NCI-H2081 treated with DMSO at 0.1 percent for 48 hours (cell line): ENCODE measurements at places on chromosomes 6 and 20.

DNA sequence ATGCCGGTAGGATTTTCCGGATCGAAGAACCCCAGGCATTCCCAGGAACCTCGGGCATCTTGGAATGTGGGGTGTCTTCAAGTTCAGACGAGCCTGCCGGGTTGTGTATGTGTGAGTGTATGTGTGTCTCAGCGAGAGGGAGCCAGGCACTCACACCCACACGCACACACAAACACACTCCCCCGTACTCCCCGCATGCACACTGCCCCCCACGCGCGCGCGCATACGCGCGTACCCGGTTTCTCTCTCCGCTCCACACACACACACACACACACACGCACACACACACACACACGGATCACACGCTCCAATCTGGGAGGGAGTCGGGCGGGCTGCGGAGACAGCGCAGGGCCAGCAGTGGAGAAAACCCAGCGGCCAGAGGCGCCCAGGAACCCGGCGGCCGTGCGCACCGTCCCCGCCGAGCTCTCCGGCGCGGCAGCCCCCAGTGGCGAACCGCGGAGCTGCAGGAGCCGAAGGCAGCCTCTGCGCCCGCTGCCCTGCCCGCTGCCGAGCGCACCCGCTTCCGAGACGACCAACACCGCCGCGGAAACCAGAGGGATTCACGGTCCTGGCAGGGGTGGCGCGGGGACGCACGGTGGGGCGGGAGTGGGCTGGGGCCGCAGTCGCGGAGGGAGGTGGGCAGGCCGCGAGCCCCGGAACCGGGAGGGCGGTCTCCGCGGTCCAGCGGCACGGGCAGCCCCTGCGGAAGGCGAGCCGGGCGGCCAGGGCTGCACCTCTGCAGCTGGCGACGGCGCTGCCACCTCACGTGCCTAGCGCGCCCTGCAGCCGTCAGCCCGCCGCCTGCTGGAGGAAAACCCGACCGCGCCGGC, at the start of gene LRFN2:
LRFN2 (minus strand) TSS at position 125 of the 830 bp plus-strand sequence.
- peak; percentile 13 for DNase-seq

DNA sequence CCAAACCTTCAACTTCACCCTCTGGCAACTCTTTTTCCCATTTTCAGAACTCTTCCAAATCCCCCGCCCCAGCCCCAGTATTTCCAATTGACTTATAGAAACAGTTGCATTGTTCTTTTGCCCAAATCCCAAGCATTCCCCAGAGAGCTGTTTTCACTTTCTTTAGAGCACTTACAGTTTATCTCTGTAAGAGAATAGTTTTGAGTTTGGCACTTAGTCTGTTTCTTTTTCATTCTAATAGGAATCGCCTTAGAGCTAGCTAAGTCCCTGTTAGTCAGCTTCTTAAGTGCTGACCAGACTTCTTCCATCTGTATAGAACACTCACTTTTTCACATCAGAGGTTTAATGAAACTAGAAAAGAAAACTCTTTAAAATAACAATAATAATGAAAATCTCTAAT, 374.2 kb upstream of the FLRT3 start:
- DNase-seq = no peak

- no peak for DNase-seq
Measured at GRCh38 chr20:10854976-10855375, 181.2 kb upstream of the JAG1 start.

DNA sequence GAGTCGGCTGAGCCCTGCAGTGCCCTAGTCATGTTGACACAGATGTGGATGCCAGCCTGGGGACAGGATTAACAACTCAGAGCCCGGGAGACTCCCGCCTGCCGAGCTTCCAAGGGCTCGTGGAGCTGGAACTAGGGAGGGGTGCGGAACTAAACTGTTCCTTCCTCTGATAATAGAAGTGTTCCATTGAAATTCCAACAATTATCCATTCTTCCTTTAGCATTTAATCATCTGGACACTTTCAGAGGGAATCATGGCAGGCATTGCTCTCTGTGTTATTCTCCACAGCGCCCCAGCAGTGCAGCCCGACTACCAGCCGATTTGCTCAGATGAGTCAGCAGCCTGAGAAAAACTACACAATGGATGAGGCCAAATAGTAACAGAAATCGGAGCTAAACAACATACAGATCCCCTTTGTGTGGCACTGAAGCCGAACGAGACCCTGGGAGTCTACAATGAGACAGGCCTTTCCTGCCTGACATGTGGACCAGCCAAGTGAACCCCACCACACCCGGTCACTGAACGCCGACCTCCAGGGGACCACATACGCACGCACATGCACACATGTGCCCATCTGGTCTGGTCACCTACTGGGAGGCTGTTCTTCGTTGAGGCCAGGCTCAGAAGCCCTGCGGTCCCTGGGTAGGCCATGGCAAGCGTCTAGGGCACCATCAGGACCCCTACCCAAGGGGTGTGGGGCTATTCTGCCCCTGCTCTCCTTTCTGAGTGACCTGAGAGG, 238.4 kb upstream of the AFDN start:
- no peak for DNase-seq

DNA sequence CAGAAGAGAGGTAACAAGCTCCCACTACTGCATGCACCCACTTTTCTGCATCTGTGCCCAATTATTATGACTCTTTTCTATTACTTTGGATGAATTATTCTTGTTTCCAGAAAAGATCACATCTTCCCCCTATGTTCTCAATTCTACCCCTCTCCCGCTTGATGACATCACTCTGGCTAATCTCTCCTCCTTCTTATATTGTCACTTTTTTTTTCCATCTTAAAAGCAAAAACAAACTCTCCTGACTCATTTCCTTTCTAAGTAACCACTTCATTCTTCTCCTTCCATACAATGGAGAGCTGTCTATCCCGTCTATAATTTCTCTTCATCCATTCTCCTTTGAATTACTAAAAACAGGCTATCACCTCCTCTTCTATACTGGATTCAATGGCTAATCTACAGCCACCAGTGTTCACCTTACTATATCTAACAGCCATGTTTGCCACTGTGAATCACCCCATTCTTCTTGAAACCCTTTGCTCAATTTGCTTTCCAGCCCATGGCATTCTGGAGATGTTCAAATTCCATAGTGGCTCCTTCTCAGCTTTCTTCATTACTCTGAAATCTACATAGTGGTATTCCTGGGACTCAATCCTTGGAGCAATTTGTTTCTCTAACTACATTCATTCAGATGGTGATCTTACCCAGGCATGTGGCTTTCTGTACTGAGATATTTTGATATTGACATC, 378.4 kb downstream of the ARHGAP18 start:
- DNase-seq = no peak

- no peak for DNase-seq
Measured at GRCh38 chr6:76495909-76496308, 423.4 kb upstream of the IMPG1 start.

DNA sequence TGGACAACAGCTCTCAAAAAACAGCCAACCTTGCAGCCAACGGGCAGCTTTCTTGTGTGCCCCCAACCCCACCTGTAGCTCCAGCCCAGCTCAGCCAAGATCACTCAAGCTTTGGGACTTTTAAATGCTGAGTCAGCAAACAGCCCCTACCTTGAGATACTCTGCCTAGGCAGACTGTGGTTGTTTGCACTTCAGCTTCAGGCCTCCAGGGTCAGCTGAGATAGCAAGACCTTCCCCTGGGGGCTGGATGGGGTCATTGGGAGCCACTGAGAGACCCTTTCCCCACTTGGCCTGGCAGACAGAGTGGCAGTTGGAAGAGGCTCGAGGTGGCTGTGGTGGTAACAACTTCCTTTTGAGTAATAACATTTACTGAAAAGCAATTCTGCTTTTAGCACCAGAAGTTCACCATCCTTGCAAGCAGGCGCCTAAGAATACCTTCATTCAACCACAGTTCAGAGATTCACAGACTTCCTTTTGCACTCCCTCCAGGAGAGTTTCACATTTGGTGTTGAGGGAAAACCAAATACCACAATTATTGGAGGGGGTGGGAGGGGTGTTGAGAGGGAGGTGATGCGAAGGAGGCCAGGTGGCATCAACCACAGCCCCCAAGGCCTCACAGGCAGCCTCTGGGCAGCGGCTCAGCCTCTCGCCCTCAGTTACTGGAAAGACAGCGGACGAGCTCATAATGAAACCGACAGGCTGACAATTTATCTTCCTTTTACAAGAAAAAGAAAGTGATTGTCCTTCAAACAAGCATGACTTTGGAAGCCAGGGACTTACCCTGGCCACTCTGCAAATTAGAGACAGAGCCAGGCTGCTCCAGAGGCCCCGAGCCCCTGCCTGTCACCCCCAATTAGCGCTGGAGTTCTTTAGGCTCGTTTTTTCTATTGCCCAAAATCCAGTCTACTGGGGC, 148.1 kb downstream of the CEBPB start:
- DNase-seq = no peak

GRCh38 chr6:26383624-26384417, 913 bp downstream of the BTN2A2 start:
- DNase-seq = no peak

DNA sequence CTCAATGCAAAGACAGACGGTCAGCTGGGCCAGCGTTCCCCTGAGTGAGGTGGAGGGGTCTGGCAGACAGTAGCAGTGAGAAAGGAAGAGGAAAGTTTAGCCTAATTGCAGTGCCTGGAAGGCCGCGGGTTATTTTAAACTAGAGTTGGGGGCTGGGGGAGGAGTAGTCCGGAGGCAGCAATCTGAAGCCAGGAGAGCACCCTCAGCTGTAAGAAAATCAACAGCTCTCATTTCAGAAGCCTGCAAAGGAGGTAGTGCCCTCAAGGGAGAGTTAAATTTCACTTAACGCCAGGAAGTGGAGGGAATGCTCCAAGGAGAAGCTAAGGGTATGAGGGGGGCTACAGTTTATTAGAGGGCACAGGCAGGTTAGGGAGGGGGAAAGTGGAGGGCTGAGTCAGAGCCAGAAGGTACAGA, 26.9 kb downstream of the RING1 start:
- no peak for DNase-seq

DNA sequence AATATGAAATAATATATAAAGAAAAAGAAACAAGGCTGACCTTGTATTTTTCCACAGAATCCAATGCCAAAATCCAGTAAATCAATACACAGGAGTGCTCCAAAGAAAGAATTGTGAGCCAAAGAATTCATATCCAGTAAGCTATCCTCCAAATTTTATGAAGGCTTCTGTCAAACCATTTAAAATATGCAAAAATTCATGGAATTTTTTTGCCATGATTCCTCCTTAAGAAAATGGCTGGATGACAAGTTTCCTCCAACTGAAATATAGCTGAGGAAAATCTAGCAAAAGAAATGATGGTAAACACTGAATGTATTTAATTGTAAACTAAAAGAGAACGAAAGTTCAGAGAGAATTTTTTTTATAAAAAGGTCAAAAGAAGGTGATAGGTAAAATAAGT, 290.3 kb downstream of the UBE3D start:
- no peak for DNase-seq

GRCh38 chr6:126570507-126570906, 230.6 kb downstream of the CENPW start:
- DNase-seq = no peak

GRCh38 chr6:89350281-89350966, 2.1 kb downstream of the UBE2J1 start:
- no peak for DNase-seq

DNA sequence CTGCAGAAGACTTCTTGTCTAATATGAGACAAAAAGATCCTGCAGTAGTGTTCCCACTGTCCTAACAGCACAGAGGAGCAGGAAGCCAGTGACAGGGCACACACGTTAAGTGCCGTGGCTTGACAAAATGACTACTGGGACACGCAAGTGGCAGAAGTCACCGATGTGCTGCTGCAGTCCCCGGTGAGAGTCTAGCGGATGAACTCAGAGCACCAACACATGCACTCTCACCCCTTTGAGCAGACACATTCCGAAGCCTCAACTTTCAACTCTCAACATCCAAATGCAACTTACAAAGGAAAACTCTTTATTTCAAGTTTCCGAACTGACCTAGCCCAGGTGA, 898 bp downstream of the LAMA4 start:
- DNase-seq = no peak

DNA sequence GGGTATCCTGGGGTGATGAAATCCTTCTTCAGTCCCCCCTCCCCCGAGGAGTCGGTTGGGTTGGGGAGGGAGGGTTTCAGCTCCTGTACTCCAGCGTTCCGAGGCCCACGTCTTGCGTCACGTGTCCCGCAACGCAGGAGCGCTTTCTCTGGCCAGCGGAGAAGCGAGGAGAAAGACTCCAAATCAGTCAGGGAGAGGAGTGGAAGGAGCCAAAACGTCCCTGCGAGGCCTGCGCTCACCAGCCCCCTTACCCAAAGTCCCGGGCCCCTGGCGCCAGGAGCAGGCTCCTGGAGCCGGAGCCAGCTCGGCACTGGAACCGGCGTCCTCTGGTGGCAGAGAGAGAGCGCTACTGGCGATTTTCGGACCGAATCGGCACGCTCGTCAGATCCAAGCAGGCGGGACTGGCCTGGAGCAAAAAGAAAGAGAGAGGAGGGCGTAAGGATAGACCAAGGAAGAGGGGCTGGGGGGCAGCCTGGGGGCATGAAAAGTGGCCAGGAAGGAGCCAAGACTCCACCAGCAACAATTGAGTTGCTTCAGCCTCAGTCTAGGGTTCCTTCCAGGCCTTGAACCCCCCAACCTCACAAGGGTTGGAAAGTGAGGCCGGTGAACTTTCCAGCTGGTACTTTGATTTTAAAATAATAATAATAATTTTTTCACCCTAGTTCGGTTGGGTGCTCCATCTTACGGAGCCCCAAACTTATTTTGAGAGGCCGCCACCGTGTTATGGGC, at the start of gene GNAS:
GNAS (plus strand) TSS at position 174 of the 729 bp plus-strand sequence.
- DNase-seq = no peak

GRCh38 chr6:147285087-147285855, 81.1 kb downstream of the STXBP5 start:
- DNase-seq = peak; percentile 10

DNA sequence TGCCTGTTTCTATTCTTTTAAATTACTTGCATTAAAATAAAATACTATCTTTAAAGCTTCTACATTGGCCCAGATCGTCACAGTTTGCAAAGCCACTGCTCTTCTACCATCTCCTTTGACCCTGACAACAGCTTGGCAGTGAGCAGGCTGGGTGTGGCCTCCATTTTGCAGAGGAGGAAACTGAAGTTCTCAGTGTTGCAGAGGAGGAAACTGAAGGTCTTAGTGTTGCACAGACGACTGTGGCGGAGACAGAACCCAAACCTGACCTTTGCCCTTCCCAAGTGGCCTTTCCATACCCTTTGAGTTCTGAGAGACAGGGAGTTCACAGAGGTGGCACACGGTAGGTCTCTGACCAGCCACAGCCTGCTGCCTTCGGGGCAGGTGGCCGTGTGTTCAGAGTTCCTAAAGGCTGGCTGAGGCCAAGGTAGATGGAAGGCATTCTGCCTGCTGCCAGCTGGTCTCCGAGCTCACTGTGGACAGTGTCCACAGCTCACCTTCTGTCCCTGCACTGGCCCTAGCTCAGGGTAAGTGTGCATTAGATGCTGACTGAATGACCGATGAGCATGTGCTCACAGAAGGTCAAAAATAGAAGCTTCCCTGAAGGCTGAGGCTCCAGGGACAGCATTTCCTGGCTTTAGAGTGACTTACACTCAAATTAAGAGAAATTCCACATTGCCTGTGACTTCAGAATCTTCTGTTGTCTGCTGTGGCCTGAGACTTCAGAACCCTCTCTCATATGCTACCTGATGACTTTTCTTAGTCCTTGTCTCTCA, 113.5 kb upstream of the SLC24A3 start:
- no peak for DNase-seq

DNA sequence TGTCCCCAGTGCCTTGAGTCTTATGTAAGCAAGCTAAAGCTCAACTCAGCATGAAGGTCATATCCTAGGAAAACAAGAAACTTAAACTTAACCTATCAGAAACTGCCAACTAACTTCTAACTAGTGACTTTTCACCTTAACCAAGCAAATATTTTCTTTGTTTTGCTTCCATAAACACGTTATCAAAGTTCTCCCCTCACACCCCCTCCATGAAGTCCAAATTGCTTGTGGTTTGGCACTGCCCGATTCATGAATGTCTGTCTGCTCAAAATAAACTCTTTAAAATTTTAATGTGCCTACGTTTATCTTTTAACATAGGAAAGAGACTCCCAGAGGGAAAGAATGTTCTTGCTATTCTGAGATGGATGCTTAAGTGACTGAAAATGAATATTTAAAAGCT, 34.9 kb downstream of the GSTA2 start:
- DNase-seq = no peak
